Vagina (tissue), 2 donors: ENCODE measurements at places on chromosomes 6 and 20. TPM values are rescaled to one million over a fixed set of nuclear protein-coding genes. Genes with fewer than 3 reads are reported as not detected.

DNA sequence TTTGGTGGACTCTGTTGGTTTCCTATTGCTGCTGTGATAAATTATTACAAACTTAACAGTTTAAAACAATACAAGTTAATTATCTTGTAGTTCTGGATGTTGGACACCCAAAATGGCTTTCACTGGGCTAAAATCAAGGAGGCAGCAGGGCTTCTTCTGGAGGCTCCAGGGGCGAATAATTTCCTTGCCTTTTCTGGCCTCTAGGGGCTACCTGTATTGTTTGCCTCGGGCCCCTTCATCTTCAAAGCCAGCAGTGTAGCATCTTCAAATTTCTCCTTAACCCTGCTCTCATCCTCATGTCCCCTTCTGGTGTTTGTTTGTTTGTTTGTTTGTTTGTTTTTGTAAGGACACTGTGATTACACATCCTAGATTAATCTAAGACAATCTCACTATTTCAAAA lies 60.5 kb upstream of the ANKEF1 start:
- no peaks in the 10 kb centered on the region for H3K36me3 ChIP-seq
- H3K4me1 ChIP-seq = no peaks in the 10 kb centered on the region
- no peak overlapping the region for H3K27ac ChIP-seq
- H3K4me3 ChIP-seq = no peak overlapping the region
- no peaks in the 10 kb centered on the region for H3K27me3 ChIP-seq

DNA sequence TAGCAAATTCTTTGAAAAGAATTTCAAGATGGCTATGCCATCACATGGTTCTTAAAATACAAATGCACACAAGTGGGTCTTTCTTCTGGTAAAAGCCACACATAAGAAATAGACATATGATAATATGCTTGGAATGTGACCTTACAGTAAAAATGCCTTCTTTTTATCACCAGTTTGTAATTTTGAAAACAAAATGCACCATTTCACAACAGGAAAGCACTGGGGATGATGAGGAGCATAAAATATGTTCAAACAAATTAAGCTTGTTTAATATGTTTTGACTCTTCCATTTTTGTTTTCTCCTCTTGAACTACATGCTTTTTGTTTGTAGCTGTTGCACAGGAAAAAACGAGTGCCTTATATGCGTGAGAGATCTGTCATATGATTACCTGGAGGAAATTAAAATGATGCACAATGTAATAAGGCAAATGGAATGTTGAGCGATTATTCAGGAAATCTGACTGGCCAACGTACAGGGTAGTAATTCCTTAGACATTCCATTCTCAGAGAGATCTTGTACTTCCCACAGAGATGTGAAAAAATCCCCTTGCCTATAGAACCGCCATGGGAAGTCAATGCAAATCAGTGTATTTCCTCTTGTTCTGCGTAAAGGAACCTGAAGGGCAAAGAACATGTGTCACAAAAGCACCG lies 911.6 kb downstream of the TFAP2A start:
- H3K27me3 ChIP-seq = no peaks in the 10 kb centered on the region
- no peak for DNase-seq
- H3K4me1 ChIP-seq = peaks cover 3% of the 10 kb centered on the region
- H3K27ac ChIP-seq = no peak overlapping the region

GRCh38 chr6:10800810-10801209 lies 37.5 kb downstream of the MAK start:
- DNase-seq = no peak
- no peak overlapping the region for H3K4me3 ChIP-seq
- H3K27me3 ChIP-seq = no peaks in the 10 kb centered on the region
- H3K4me1 ChIP-seq = no peaks in the 10 kb centered on the region
- H3K27ac ChIP-seq = no peak overlapping the region

CRISP1 gene
- not detected for total RNA-seq

RAET1E gene
- 27.5 TPM for total RNA-seq

ABRACL gene
- 14.0 TPM for total RNA-seq

GRCh38 chr6:116444092-116444491 lies 17.1 kb upstream of the CALHM6 start:
- H3K27me3 ChIP-seq = no peaks in the 10 kb centered on the region
- H3K36me3 ChIP-seq = no peaks in the 10 kb centered on the region
- DNase-seq = no peak
- no peak overlapping the region for H3K4me3 ChIP-seq
- H3K4me1 ChIP-seq = peaks cover 6% of the 10 kb centered on the region

GRCh38 chr6:146914489-146915483 lies 289.4 kb upstream of the STXBP5 start:
- peak overlapping the region; percentile 1 for H3K4me3 ChIP-seq
- H3K27ac ChIP-seq = peak overlapping the region; percentile 69
- H3K4me1 ChIP-seq = peaks cover 28% of the 10 kb centered on the region
- DNase-seq = no peak
- no peaks in the 10 kb centered on the region for H3K27me3 ChIP-seq

SLC52A3 gene
- total RNA-seq = 1.7 TPM

- H3K4me1 ChIP-seq = peaks cover 41% of the 10 kb centered on the region
- H3K27me3 ChIP-seq = no peaks in the 10 kb centered on the region
- DNase-seq = no peak
- no peaks in the 10 kb centered on the region for H3K36me3 ChIP-seq
- no peak overlapping the region for H3K27ac ChIP-seq
- no peak overlapping the region for H3K4me3 ChIP-seq
Observed at GRCh38 chr6:17957904-17958620, 29.4 kb downstream of the KIF13A start.

TMEM74B gene
- 4.2 TPM for total RNA-seq

DNA sequence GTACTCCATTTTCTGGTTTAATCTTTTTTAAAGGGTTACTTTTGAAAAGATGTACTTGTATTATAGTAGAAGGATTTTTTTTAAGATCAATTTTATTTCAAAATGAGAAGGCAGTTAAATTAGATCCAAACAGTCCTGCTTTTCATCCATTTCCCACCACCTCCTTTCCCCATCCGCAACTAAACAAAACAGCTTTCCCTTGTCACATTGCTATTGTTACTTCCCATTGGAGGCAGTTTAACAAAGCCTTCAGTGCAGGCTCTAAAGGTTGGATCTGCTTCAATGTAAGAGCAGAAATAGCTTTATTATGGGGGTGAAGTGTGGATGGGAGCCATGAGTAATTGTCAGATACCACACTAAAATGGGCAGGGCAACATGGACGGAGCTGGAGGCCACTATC lies 65.7 kb downstream of the LRRC1 start:
- H3K4me3 ChIP-seq = no peak overlapping the region
- no peaks in the 10 kb centered on the region for H3K27me3 ChIP-seq
- DNase-seq = no peak
- H3K36me3 ChIP-seq = no peaks in the 10 kb centered on the region
- peaks cover 20% of the 10 kb centered on the region for H3K4me1 ChIP-seq
